ENCODE measurements at places on chromosomes 2 and 18. TPM values are rescaled to one million over a fixed set of nuclear protein-coding genes. Genes with fewer than 3 reads are reported as not detected.

STARD6 gene
- total RNA-seq: not detected

- no peak overlapping the region for H3K4me3 ChIP-seq
- DNase-seq: no peak
- H3K36me3 ChIP-seq: no peaks in the 10 kb centered on the region
- no peak overlapping the region for H3K27ac ChIP-seq
Observed at GRCh38 chr2:206176121-206176520, 16.4 kb downstream of the EEF1B2 start.

- peaks cover 36% of the 10 kb centered on the region for H3K4me1 ChIP-seq
- no peak for DNase-seq
- H3K27me3 ChIP-seq: no peaks in the 10 kb centered on the region
- no peak overlapping the region for H3K27ac ChIP-seq
Observed at GRCh38 chr2:9844576-9844975, 1.3 kb downstream of the TAF1B start.

COL4A4 gene
- 7.3 TPM for total RNA-seq

GRCh38 chr2:163659224-163659623 lies 76.6 kb downstream of the FIGN start:
- DNase-seq: no peak
- H3K4me3 ChIP-seq: no peak overlapping the region
- peaks cover 6% of the 10 kb centered on the region for H3K36me3 ChIP-seq
- no peaks in the 10 kb centered on the region for H3K27me3 ChIP-seq

IL37 gene
- not detected for total RNA-seq

- no peaks in the 10 kb centered on the region for H3K36me3 ChIP-seq
- no peak for DNase-seq
- H3K4me1 ChIP-seq: no peaks in the 10 kb centered on the region
- no peaks in the 10 kb centered on the region for H3K27me3 ChIP-seq
- H3K27ac ChIP-seq: no peak overlapping the region
Observed at GRCh38 chr2:211599146-211599545, 939.5 kb downstream of the ERBB4 start.

GRCh38 chr18:9648431-9649163 lies 34.2 kb upstream of the PPP4R1 start:
- H3K36me3 ChIP-seq: no peaks in the 10 kb centered on the region
- peak overlapping the region; percentile 91 for H3K27ac ChIP-seq
- no peak for DNase-seq
- no peak overlapping the region for H3K4me3 ChIP-seq
- peaks cover 41% of the 10 kb centered on the region for H3K4me1 ChIP-seq

- H3K4me1 ChIP-seq: no peaks in the 10 kb centered on the region
- H3K27ac ChIP-seq: no peak overlapping the region
- no peaks in the 10 kb centered on the region for H3K36me3 ChIP-seq
- H3K27me3 ChIP-seq: peaks cover 24% of the 10 kb centered on the region
Observed at GRCh38 chr2:73337828-73338227, 44.5 kb upstream of the EGR4 start.

DNA sequence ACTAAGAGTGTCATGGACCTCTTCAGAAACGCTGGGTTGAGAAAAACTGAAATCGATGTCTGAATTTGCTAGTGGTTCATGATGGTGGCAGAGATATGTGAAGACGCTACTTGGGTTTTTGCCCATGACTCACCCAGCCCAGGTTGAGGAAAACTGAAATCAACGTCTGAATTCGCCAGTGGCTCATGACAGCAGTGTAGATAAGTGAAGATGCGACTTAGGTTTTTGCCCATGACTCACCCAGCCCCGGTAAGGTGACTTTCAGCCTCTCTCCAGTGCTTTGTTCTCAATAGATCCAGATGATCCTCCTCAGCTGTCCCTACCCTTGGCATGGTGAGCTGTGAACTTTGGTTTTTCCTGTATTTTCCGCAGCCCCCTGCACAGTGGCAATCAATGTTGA lies 105.3 kb upstream of the SIX3 start:
- no peaks in the 10 kb centered on the region for H3K4me1 ChIP-seq
- peaks cover 4% of the 10 kb centered on the region for H3K36me3 ChIP-seq
- no peak overlapping the region for H3K4me3 ChIP-seq
- DNase-seq: no peak

- no peak overlapping the region for H3K27ac ChIP-seq
- H3K36me3 ChIP-seq: peaks cover 11% of the 10 kb centered on the region
- peaks cover 16% of the 10 kb centered on the region for H3K4me1 ChIP-seq
Observed at GRCh38 chr2:25473758-25474340, 132.1 kb upstream of the DNMT3A start.

DNA sequence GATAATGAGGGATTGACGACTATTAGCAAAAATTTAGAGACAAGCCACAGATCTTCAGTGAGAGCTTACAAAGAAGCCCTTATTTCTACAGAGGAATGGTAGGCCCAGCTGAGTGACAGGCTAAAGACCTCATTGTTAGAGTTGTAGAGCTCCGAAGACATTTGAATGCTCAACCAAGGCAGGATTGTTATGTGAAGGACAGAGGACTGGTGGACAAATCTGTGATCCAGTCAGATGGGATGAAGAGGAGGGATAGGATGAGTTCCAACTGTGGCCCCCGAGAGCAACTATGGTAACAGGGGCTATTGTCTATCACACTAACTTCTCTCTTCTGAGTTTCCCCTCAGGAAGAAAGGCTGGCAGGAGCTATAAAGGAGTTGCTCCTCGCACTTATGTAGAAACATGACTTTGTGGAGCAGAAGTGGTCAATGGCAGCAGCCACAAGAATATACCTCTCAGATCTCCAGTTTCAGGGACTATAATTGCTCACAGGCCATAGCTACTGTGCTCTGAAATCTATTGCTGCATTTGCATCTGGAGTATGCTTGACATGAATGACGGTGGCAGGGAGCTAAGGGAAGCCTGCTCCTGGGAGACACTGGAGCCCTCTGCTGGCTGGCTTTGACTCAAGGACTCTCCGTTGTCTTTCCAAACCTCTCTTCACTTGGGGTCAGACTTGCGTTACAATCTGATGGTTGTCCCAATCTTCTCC lies 50.3 kb upstream of the GREB1L start:
- H3K4me1 ChIP-seq: no peaks in the 10 kb centered on the region
- no peak overlapping the region for H3K27ac ChIP-seq
- H3K27me3 ChIP-seq: peaks cover 19% of the 10 kb centered on the region
- no peak overlapping the region for H3K4me3 ChIP-seq

GRCh38 chr2:108869542-108869941 lies 83.0 kb downstream of the CCDC138 start:
- H3K27ac ChIP-seq: no peak overlapping the region
- no peaks in the 10 kb centered on the region for H3K27me3 ChIP-seq
- H3K4me3 ChIP-seq: no peak overlapping the region
- peaks cover 24% of the 10 kb centered on the region for H3K36me3 ChIP-seq

GRCh38 chr2:41644936-41645335 lies 402.9 kb upstream of the PKDCC start:
- H3K27me3 ChIP-seq: peaks cover 3% of the 10 kb centered on the region
- H3K27ac ChIP-seq: no peak overlapping the region
- DNase-seq: no peak
- no peaks in the 10 kb centered on the region for H3K36me3 ChIP-seq
- H3K4me1 ChIP-seq: peaks cover 13% of the 10 kb centered on the region

DNA sequence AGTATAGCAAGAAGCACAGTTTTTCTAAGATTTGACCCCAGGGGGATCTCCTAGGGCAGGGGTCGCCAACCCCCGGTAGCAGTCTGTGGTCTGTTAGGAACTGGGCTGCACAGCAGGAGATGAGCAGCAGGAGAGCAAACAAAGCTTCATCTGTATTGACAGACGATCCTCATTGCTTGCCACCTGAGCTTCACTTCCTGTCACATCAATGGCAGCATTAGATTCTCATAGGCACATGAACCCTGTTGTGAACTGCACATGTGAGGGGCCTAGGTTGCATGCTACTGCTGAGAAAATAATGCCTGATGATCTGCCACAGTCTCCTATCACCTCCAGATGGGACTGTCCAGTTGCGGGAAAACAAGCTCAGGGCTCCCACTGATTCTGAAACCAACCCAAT lies 136.2 kb downstream of the RGPD3 start:
- no peak for DNase-seq
- no peaks in the 10 kb centered on the region for H3K27me3 ChIP-seq

DYSF gene
- 112 TPM for total RNA-seq

GPR17 gene
- not detected for total RNA-seq

DNA sequence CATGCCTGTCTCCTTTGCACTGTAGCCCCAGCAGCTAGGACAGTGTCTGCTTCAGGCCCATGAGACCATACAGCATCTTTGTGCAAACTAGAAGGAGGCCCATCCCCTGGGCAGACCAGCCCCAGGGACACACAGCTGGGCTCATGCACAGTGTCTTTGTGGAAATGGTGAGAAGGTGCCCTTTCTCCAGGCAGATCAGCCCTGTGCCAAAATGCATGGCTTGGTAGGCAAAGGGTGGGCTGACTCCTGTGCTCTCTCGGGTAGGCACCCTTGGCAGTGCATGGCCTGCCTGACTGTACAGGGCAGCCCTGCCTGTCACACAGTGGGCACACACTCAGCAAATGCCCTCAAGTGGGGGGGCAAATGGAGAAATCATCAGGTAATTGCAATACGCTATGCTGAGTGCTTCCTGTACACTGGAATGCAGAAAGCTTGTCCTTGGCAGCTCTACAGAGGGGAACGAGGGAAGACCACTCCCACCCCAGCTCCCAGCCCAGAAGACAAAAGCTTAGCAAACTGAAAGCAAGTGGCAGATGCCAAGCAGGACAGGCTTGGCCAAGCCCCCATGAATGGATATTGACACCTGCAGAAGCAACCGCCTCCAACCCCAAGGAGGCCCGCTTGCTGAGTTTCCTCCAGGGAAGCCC lies 21.6 kb downstream of the TNS1 start:
- H3K4me1 ChIP-seq: peaks cover 29% of the 10 kb centered on the region
- no peaks in the 10 kb centered on the region for H3K27me3 ChIP-seq
- peaks cover 9% of the 10 kb centered on the region for H3K36me3 ChIP-seq
- peak overlapping the region; percentile 57 for H3K27ac ChIP-seq
- H3K4me3 ChIP-seq: no peak overlapping the region

DNA sequence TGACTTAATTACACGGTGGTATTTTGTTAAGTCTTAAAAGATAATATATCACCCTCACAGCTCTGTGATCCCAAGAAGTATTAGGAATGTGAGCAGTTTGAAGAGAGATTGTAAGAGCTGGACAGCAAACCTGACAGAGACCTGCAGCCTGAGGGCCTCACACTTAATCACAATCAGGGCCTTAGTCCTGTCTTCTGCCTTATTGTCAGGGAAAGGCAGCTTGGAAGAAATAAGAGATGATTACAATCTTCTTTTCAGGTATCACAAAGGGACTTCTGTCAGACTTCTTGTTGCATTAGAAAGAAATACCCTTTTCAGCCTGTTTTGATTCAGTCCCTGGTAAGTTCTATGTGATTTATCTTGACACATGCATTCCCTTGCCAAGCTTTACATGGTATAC lies 1433.8 kb upstream of the SLC39A10 start:
- H3K27ac ChIP-seq: no peak overlapping the region
- no peak for DNase-seq
- no peaks in the 10 kb centered on the region for H3K4me1 ChIP-seq
- H3K36me3 ChIP-seq: no peaks in the 10 kb centered on the region
- H3K27me3 ChIP-seq: peaks cover 12% of the 10 kb centered on the region
- H3K4me3 ChIP-seq: no peak overlapping the region

FBXO48 gene
- 0.63 TPM for total RNA-seq

- DNase-seq: no peak
- peaks cover 64% of the 10 kb centered on the region for H3K4me1 ChIP-seq
- peaks cover 31% of the 10 kb centered on the region for H3K36me3 ChIP-seq
- H3K27me3 ChIP-seq: no peaks in the 10 kb centered on the region
- H3K27ac ChIP-seq: no peak overlapping the region
Observed at GRCh38 chr2:20040489-20041172, 10.8 kb downstream of the LAPTM4A start.

GRCh38 chr2:67585400-67585799 lies 188.3 kb downstream of the ETAA1 start:
- DNase-seq: no peak
- H3K4me3 ChIP-seq: no peak overlapping the region
- H3K27me3 ChIP-seq: no peaks in the 10 kb centered on the region
- no peaks in the 10 kb centered on the region for H3K4me1 ChIP-seq
- H3K36me3 ChIP-seq: peaks cover 12% of the 10 kb centered on the region

- peak; percentile 37 for DNase-seq
- H3K27me3 ChIP-seq: no peaks in the 10 kb centered on the region
- peaks cover 69% of the 10 kb centered on the region for H3K4me1 ChIP-seq
- H3K36me3 ChIP-seq: peaks cover 2% of the 10 kb centered on the region
- H3K27ac ChIP-seq: peak overlapping the region; percentile 94
Observed at GRCh38 chr2:85997017-85997970, 108.4 kb downstream of the POLR1A start.

GRCh38 chr2:215442401-215442787 lies 6.5 kb upstream of the FN1 start:
- no peak for DNase-seq
- peaks cover 50% of the 10 kb centered on the region for H3K4me1 ChIP-seq
- H3K4me3 ChIP-seq: no peak overlapping the region
- H3K27ac ChIP-seq: no peak overlapping the region
- H3K36me3 ChIP-seq: peaks cover 2% of the 10 kb centered on the region

DNA sequence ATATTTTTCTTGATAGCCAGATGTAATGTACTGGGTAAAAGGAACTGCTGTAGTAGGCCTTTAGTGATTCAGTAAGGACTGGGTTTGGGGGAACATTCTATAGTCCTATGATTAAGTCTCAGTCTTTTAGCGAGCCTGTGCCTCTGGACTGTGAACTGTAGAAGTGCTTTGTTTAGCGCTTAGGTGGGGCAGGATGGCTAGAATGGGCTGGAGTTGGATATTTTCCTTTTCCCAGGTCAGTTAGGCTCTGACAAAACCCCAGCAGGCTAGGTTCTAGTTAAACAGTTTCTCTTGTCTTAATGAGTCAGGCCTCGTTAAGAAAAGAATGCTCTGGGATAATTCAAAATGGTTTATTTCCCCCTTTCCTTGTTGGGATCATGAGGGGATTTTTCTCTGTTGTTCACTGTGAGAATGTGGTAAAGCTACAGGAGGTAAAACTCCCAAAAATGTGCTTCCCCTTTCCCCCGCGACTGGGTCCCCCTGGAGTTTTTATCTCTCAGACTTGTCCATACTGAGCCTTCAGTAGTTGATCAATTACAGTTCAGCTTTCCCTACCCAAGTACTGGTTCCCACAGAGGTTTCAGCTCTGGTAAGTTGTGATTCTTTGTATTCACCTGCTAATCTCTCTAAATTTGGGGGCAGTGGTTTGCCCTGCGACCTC lies 31.5 kb downstream of the EHBP1 start:
- no peaks in the 10 kb centered on the region for H3K27me3 ChIP-seq
- peaks cover 67% of the 10 kb centered on the region for H3K4me1 ChIP-seq
- no peak for DNase-seq
- no peak overlapping the region for H3K4me3 ChIP-seq
- H3K36me3 ChIP-seq: peaks cover 3% of the 10 kb centered on the region

GRCh38 chr2:18009891-18010290 lies 131.4 kb downstream of the KCNS3 start:
- DNase-seq: no peak
- no peaks in the 10 kb centered on the region for H3K4me1 ChIP-seq
- no peak overlapping the region for H3K4me3 ChIP-seq
- H3K27ac ChIP-seq: no peak overlapping the region

ANXA4 gene
- total RNA-seq: 100 TPM

- no peak overlapping the region for H3K4me3 ChIP-seq
- H3K27ac ChIP-seq: no peak overlapping the region
- no peaks in the 10 kb centered on the region for H3K27me3 ChIP-seq
- peaks cover 7% of the 10 kb centered on the region for H3K36me3 ChIP-seq
- H3K4me1 ChIP-seq: no peaks in the 10 kb centered on the region
Observed at GRCh38 chr18:63762518-63762917, 12.7 kb upstream of the SERPINB7 start.

- peak overlapping the region; percentile 88 for H3K4me3 ChIP-seq
- DNase-seq: no peak
- no peaks in the 10 kb centered on the region for H3K36me3 ChIP-seq
- H3K27me3 ChIP-seq: peaks cover 7% of the 10 kb centered on the region
Observed at GRCh38 chr2:199455545-199456382, 2.0 kb downstream of the SATB2 start.

- H3K27ac ChIP-seq: no peak overlapping the region
- DNase-seq: no peak
- H3K27me3 ChIP-seq: no peaks in the 10 kb centered on the region
- no peaks in the 10 kb centered on the region for H3K4me1 ChIP-seq
- no peak overlapping the region for H3K4me3 ChIP-seq
Observed at GRCh38 chr2:217171874-217172273, 312.0 kb upstream of the TNP1 start.

SPOPL gene
- 9.9 TPM for total RNA-seq
